Ureter (tissue), 1 donor: ENCODE measurements at places on chromosomes 12 and 14. TPM values are rescaled to one million over a fixed set of nuclear protein-coding genes. Genes with fewer than 3 reads are reported as not detected.

GRCh38 chr14:91573528-91573893 is 63.4 kb upstream of the PPP4R3A start:
- no peak for DNase-seq

DNA sequence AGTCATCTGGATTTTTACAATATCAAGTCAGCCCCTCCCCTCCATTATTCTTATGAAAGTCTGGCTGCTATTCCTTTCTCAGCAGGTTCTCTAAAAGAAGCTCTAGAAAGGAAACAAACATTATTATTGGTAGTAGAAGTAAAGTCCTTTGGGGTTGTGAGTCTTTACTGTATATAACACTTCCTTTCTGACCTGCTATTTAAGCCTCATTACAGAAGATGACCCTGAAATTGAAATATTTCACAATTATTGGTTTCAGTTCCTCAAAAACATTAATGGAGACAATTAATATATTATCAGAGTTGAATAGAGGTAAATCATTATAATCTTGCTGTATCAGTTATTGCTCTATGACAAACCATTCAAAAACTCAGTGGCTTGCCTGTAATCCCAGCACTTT is 19.3 kb downstream of the PLEKHA5 start:
- DNase-seq = no peak

GRCh38 chr14:45698462-45699134 is 445.6 kb upstream of the MIS18BP1 start:
- peak; percentile 46 for DNase-seq

SLCO1C1 gene
- not detected for total RNA-seq

CCDC184 gene
- 5.6 TPM for total RNA-seq

DNA sequence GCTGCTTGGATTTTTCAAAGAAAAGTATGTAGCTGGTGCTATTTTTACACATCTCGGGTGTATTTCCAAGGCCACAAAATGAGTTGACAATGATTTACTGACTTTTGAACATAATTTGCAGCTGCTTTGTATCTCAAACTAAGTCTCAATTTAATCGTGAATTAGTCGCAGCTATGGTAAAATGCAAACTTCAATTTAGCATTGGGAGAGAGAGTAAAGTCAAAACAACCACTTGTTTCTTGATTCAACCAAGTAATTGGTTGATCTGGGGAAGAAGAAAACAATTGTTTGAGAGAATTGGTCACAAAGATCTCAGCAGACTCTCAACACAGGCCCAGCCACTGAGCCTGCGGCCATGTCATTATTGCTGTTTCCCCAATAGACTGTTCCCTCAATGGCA is 75.0 kb upstream of the DYRK2 start:
- DNase-seq = no peak

KRT74 gene
- total RNA-seq = 0.26 TPM

SSTR1 gene
- 2.9 TPM for total RNA-seq

GRCh38 chr14:70823281-70823680 is 14.0 kb upstream of the MAP3K9 start:
- DNase-seq = no peak

DNA sequence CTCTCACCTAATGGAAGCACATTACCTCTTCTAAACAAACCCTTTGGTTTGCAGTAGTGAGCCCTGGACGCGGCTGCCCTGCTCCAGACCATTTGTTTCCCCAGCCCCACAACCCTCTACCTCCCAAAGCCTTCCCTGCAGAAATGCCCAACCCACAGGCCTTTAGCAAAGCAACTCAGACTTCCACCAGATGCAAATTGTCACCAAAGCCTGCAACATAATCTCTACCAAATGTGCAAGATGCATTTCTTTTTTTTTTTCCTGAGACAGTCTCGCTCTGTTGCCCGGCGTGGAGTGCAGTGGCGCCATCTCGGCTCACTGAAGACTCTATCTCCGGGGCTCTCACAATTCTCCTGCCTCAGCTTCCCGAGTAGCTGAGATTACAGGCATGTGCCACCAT is 56.2 kb downstream of the VWF start:
- DNase-seq = no peak

DNA sequence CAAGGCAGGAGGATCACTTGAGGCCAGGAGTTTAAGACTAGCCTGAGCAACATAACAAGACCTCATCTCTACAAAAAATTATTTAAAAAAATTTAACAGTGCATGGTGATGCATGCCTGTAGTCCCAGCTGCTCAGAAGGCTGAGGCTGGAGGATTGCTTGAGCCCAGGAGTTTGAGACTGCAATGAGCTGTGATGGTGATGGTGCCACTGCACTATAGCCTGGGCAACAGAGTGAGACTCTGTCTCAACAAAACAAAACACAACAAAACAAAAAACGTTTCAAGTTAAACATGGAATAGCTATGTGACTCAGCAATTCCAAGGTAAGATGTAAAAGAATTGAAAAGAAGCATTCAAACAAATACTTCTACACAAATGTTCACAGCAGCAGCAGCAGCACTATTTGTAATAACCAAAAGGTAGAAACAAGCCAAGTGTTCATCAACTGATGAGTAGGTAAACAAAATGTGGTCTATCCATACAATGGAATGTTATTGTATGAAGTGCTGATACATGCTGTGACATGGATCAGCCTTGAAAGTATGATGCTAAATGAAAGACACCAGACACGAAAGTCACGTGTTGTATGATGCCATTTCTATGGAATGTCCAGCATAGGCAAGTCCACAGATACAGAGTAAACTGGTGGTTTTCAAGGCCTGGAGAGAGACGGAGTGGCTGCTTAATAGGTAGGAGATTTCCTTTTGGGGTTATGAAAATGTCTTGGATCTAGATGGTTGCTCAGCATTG is 31.4 kb downstream of the CFAP251 start:
- DNase-seq = no peak

DNA sequence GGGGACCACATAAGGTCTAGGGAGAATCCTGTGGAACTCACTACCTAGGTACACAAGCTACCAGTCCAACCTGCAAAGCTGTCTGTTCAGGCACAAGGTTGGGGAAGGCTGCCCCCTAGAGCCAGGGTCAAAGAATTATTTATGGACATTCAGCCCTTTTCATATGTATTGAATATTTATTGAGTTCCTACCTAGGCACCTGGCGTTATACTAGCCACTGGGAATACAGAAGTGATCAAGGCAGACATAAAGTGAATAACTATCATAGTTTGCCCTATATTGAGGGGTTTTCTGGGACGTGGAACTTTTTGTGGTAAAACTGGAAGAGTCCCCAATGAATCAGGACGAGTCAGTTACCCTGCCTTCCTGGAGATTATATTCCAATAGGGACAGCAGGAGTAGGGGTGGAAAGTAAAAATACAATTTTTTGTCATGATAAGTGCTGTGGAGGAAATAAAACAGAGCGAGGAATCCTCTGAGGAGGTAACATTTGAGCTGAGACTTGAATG is 5.8 kb upstream of the SLC48A1 start:
- DNase-seq = no peak

DNA sequence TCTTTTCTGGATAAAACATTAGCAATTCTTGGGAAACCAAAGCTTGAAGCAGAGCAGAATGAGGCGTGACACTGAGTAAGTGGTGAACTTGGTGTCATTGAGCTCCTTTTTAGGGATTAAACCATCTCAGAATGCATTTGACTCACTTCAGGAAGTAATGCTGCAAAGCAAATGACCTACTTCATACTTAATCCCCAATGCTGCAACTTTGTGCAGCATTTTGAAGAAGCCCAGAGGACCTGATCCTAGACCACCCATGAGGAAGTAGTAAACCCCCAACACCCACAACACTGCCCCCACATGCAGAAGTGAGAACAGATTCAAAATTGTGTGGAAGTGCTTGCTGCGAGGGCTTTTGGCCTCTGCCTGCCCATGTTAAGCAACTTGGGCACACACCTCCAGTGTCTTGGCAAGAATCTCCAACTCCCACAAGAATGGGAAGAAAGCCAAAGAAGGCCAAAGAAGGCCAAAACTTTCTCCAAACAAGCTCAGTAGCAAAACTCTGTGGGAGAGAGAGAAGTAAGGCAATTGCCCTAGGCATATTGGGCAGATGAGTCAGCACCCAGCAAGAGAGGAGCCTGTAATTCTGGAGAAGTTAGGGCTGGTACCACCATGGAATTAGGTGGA is 69.2 kb upstream of the ETV6 start:
- peak; percentile 52 for DNase-seq

GRCh38 chr12:52347551-52348510 is 19.4 kb downstream of the KRT85 start:
- DNase-seq = no peak

GRCh38 chr12:92028441-92028709 is 117.3 kb downstream of the BTG1 start:
- no peak for DNase-seq

EMP1 gene
- total RNA-seq = 193 TPM

COX6A1 gene
- 321 TPM for total RNA-seq

GALNT16 gene
- 1.6 TPM for total RNA-seq

TTC7B gene
- 68.8 TPM for total RNA-seq

DNA sequence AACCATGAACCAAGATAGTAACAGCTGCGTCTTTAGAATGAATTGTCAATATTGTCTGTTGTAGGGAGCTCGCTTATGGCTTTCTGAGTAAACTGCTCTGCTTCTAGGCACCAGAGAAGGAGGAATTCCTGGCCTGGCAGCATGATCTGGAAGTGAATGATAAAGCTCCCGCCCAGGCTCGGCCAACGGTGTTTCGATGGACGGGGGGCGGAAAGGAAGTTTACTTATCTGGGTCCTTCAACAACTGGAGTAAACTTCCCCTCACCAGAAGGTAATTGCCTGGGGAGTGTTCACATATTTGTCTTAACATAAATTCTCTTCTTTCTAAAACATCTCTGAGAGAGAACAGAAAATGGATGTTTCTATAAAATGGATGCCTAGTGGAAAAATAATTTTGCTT is 4.3 kb downstream of the PRKAB1 start:
- no peak for DNase-seq

TMEM132D gene
- not detected for total RNA-seq

- no peak for DNase-seq
Observed at GRCh38 chr14:23612354-23612732, 23.8 kb upstream of the DHRS2 start.

- no peak for DNase-seq
Observed at GRCh38 chr12:47740606-47741339, 15.5 kb upstream of the ENDOU start.

SPATS2 gene
- 20.0 TPM for total RNA-seq

GRCh38 chr12:52054231-52054832 is 3.1 kb downstream of the NR4A1 start:
- no peak for DNase-seq

ERP27 gene
- 122 TPM for total RNA-seq

SLC5A8 gene
- not detected for total RNA-seq

GRCh38 chr14:94555991-94556390 is 5.3 kb upstream of the SERPINA4 start:
- DNase-seq = no peak
